NCI-H146 (cell line): ENCODE measurements at places on chromosomes 4 and X.

DNA sequence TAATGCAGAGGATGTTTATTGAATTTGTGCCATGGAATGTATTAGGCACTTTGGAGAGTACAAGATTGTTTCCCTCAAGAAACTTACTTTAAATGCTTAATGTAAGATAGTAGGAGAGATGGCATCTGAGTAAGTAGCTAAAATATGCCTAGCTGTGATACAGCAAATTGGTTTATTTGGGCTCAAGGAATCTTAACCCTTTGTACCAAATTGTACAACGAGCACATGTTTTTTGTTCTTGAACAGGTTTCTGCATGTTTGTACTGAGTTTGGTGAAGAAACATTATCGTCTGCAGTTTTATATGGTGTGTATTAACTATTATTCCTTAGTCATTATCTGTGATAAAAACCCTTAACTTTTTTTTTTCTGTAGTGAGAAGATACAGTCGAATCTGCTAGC lies 48.6 kb downstream of the CDS1 start:
- no peak for DNase-seq

DNA sequence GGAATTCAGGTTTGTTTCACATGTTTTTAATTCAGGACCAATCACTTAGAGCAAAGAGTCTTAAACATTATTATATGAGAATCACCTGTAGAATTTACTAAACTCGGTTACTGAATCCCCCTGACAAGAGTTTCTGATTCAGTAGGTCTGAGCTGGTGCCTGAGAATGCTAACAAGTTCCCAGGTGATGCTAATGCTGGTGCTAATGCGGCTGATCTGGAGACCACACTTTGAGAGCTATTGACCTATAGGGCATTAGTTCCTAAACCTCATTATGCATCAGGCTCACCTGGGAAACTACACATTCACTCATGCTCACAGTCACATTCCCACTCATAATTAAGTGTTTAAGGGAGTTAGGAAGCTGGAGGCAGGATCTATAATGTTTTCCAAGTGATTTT lies 36.1 kb upstream of the NUDT6 start:
- no peak for DNase-seq

GRCh38 chrX:54494166-54494988 lies 1.7 kb downstream of the FGD1 start:
- DNase-seq: no peak

GRCh38 chrX:15301924-15302323 lies 13.5 kb downstream of the ASB11 start:
- no peak for DNase-seq

- no peak for DNase-seq
These were observed 11.4 kb upstream of the MCUB start for GRCh38 chr4:109548655-109549054.

GRCh38 chr4:174686826-174687225 lies 142.2 kb downstream of the GLRA3 start:
- no peak for DNase-seq

DNA sequence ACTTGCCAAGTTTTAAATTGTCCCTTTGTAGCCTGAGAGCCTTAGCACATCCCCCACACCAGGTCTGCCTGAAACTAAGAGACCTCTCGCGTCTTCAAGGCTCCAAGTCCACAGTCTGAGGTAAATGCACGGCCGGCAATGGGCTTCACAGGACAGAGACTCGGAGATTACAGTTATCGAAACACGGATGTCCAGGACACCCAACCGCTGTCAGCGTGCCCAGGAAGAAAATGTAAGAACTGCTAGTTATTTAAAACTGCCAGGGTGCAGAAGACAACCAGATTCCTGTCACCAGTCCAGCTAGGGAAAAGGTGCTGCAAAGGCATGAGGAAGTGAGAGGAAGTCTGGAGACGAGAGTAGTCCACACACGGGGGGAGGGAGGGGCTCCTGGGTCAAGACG lies 28.9 kb downstream of the ZNF827 start:
- DNase-seq: no peak

GRCh38 chr4:178808106-178808505 lies 1365.9 kb upstream of the AGA start:
- no peak for DNase-seq

DNA sequence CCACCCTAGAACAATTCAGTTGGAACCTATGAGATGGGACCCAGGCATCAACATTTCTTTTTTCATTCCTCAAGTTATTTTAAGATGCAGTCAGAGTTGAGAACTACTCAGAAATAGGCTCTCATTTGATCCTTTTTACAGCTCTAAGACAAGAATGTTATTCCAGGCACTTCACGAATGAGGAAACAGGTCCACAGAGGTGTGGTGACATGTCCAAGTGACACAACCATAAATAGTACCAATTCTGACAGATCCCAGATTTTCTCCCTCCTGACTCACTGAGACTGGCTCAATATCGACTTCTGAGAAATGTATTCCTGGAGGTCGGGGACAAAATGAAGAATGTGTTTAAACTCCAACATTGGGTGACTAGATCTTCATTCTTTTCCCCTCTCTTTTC lies 11.1 kb downstream of the TCEANC start:
- DNase-seq: no peak

DNA sequence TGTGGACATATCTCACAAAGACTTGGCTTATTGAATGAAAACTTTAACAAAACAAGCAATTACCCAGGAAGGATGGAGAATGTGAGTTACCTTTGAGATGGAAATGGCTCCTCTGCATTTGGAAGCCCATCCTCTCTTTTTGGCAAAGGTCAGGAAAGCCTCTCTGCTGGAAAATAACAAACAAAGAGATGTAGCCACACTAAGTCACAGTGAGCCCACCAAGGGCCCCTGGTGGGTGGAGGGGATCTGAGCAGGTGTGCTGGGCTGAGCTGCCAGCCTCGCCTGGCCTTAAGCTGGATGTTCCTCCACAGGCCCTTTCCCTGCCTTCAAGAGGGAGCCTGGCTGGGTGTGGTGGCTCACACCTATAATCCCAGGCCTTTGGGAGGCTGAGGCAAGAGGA lies 269.2 kb downstream of the HNRNPD start:
- DNase-seq: no peak

GRCh38 chr4:186669159-186669731 lies 54.4 kb downstream of the FAT1 start:
- DNase-seq: no peak

- DNase-seq: no peak
These were observed 6.3 kb downstream of the GSTCD start for GRCh38 chr4:105714932-105715331.

DNA sequence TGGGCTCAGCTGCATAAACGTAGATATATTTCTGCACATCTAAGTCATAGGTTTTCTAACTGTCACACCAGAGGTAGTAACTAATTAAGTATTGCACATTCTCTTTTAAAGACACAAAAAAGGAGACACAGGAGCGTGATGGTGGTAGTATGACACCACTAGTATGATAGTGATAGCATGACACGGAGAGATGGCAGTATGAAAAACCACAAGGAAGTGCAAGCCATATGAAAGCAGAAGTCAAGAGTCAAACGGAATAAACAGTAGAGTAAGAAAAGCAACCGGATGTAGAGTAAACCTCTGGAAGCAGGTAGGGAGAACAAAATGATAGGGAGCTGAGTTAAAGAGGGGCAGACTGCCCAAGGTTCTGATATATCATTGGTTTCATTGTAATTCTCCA lies 382.2 kb upstream of the INTU start:
- DNase-seq: no peak

GRCh38 chrX:11239230-11239629 lies 54.0 kb upstream of the AMELX start:
- DNase-seq: no peak

DNA sequence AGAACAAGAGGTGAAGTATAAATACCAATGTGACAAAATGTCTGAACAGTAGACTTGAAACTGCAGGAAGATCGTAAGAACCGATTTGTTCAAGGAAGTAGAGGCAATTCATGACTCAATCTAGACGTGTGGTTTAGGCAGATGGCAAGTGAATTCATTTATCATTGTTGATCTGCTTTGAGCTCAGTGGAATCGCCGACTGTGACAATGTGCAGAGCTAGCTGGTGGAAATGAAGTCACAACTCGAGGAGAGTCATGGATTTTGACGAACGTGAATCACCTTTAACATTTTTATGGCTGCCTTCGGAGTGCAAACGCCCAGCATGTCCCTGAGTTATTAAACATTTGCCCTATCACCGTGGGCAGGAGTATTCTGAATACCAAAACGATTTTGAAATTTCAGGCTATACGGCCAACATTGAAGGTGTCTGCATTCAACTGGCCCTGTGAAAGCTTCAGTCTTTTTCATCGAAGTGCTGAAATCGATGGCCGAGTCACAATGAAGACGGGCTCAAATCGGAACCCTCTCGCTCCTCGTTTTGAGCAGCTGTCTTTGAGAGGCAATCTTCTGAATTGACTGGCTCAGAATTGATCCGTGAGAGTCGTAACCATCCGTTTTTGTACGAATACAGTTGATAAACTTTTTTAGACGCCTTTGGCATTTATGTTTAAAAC lies 689 bp upstream of the OGT start:
- peak; percentile 46 for DNase-seq

- DNase-seq: no peak
These were observed 2023.0 kb upstream of the AGA start for GRCh38 chr4:179465131-179465797.

GRCh38 chrX:55816023-55816422 lies 98.5 kb downstream of the RRAGB start:
- no peak for DNase-seq

DNA sequence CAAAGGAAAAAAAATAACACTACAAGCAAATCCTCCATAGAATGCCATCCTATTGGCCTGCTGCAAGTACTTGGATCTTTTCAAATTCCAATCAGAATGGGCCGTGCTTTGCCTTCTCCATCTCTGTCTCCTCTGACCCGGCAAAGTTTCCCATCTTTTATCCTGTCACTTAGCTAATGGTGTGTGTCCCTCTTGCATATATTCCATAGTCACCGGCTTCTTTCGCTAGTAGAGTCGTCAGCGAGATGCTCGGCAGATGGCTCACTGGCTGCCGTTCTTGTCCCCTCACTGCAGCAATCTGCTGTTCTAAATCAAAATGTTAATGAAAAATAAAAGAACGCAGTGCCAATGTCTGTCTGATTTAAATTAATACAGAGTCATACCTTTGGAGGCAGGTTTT lies 22.1 kb downstream of the GRIA3 start:
- no peak for DNase-seq

- DNase-seq: no peak
These were observed 17.9 kb downstream of the ATP8A1 start for GRCh38 chr4:42638993-42639392.

DNA sequence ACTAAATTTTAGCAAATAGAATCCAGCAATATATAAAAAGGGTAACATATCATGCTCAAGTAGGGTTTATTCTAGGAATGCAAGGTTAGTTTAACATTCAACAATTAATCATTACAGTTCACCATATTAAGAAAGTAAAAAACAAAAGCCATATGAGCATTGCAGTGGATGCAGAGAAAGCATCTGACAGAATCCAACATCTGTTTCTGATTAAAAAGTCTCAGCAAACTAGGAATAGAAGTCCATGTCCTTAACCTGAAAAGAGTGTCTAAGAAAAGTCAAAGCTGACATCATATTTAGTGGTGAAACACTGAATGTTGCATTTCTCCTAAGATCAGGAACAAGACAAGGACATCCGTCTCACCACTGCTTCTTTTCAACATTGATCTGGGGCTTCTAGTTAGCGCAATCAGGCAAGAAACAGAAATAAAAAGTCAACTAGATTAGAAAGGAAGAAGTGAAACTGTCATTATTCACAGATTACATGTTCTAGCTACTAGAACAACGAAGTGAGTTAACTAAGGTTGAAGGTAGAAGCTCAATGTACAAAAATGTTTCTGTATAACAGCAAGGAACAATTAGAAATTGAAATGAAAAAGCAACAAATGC lies 49.3 kb downstream of the MRPL1 start:
- DNase-seq: no peak

DNA sequence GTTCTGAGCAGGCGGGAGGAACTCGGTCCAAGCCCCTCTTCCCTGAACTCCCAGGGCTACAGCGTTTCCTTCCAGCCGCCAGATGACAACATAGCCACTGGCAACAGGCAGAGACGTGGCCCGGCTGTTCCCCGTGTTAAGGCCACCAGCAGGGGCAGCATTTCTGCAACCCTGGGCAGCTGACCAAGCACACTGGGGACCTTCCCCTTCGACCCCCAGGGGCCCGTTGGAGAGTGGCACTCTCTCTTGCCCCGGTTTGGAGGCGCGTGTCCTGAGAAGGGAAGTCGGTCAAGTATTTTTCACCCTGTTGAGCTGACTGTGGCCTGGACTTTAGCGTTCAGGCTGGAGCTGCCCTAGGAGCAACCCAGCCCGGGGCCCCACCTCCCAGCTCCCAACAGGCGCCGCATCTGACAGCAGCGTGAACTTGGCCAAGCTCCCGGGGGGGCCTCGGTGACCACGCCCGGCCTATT lies 37.6 kb downstream of the ZBTB49 start:
- DNase-seq: peak; percentile 24

- no peak for DNase-seq
These were observed 52.2 kb downstream of the EFNB1 start for GRCh38 chrX:68880846-68881552.

GRCh38 chrX:806586-806985 lies 176.0 kb downstream of the SHOX start:
- DNase-seq: no peak

- DNase-seq: no peak
These were observed 14.4 kb upstream of the ELF2 start for GRCh38 chr4:139191373-139191772.

DNA sequence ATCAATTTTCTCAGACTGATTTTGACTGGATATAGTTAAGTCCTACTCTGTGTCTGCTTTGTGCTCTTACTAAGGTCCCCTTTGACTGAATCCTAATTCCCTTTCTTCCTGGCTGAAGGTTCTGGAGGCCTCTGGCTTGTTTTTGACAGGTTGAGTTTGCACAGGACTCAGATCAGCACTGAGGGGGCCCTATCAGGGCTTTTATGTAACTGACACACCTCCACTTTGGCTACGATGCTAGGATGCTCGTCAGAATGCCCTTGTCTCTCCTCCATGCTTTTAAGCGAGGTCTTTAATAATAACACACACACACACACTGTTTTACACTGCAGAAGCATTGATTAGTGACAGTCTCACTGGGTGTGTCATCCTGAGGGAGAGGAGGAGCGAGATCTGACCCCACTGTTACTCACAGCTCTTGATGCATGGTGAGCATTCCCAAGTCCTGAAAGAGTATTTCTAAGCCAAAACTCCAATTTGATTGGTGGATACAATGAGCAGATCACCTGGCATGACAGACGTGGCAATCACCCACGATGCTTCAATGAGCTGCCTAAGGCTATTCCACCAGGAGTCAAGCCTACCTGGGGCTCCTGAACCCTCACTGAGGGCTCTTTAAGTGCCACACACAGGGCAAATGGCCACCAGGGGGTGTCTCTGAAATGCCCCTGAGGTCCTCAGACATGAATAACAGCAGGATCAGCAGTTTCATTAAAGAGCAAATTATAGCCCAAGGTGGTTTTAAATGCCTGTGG lies 130.4 kb upstream of the CPEB2 start:
- peak; percentile 93 for DNase-seq

DNA sequence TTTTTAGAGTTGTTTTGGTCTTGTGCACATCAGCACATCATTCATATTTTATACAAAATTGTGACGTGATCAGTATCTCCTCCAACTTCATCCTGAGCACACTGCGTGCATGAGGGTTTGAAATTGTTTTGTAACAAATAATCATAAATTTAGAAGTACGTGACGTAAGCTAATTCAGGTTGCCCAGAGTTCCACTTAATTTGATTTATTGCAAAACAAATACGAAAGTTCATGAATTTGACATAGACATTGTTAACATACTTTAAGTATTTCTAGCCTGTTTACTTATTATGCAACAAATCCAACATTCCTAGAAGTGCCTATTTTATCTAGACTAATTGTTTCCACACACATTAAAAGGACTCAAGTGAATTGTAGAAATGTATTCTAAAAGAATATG lies 48.3 kb downstream of the MAP7D3 start:
- no peak for DNase-seq
